ENCODE measurements at places on chromosomes 12 and 14.

- DNase-seq: no peak
These were observed 52.7 kb downstream of the FBRSL1 start for GRCh38 chr12:132542661-132543060.

- DNase-seq: no peak
These were observed 125.6 kb upstream of the FGD4 start for GRCh38 chr12:32273712-32274111.

- DNase-seq: no peak
These were observed 68.0 kb downstream of the RNF34 start for GRCh38 chr12:121467638-121468498.

- DNase-seq: no peak
These were observed 189.3 kb downstream of the DACT1 start for GRCh38 chr14:58826845-58827686.

DNA sequence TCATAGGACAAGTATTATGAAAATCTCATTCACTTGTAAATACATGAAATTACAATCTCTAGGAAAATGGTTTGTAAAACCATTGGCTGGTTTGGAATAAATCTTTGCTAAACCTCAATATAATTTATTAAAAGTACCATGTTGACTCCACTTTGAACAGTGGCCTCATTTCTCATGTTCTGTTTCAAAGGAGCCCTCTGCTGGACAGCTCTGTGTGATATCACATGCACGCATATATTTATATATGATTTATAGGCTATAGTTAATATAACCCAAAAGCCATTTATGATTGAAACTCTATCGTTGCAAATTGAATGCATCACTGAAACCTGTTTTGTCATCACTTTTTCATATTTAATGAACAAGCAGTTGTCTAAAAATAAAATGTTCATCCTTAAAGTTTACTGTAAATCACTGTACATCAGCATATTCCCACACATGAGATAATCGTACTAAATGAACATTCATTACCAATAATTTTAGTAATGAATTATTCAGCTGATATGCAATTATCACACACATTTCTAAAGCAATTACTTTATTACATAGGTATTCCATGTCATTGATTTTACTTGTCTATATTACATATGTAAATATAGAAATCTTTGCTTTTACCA lies 493.8 kb downstream of the NPAS3 start:
- DNase-seq: no peak

DNA sequence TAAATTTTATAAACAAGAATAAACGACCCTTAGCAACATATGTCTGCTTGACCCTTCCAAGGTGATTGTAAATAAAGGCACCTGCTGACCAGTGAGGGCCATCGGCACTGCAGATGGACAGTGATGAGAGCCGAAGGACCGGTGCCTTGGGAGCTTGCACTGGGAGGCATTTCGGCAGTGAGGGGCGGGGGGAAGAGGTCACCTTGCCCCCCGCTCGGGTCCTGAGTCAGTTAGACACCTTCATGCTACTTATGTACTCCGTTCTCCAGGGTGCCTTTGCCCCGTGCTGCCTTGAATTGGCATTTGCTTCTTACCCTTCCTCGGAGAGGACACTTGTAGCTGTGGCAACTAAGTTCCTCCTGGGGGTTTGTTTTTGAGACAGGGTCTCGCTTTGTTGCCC lies 23.0 kb downstream of the MMAB start:
- DNase-seq: no peak

- DNase-seq: no peak
These were observed 12.9 kb upstream of the NEMF start for GRCh38 chr14:49865431-49865859.

DNA sequence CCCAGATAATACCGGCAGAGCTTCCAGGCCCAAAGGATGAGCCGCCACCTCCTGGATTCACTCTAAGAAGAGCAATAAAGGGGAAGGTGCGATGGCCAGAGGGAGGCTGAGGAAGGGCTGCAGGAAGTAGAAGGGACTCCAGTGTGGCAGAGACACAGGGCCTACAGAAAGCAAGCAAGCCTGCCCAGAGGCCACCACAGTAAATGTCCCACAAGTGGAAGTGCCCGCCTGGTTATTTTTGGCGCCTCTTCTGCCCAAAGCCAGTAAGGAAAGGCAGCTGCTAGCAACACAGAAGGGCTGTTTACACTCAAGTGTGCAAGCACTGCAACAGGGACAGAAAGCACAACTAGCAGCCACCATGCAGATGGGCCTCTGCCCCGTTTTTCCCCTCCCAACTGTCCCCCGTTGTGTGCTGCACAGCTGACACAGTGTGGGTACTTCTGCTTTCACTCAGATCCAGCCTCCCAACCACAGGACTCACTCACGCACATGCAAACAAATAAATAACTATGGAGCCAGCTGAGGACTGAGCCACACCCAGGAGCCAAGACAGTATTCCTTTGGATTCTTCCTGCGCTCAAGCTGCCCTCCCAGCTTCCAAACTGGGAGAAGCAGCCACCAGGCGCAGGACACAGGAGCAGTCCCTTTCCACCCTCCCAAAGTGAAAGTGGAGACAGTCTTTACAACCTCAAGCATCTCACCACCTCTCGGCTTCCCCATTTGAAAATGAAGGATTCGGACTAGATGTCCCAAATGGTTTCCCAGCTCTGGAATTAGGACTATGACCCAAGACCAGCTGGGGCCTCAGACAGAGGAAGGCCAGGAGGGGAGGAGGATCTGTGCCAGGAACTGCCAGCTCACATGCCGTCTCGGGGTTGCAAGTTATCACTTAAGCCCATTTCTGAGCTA lies 40.0 kb upstream of the PNMA1 start:
- DNase-seq: no peak

GRCh38 chr14:54658836-54659235 lies 91.9 kb downstream of the SAMD4A start:
- no peak for DNase-seq

- no peak for DNase-seq
These were observed 18.5 kb downstream of the TESC start for GRCh38 chr12:117080661-117081144.

DNA sequence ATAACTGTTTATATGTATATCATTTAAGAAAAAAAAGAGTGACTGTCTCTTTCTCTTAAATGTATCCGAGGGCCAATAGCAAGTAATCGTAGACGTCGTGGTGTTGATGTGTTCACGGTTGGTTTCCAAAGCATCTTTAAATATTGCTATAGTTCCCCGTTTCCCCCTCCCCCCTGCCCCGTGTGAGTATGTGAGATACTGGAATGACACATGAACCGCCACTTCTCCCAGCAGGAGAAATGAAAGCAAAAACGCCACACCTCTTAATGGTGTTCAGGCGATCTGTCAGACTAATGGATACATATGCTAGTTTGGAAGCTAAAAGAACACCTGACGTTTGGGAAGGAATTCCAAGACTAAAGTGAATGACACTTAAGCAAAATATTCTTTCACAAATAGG lies 258.3 kb downstream of the FOXN3 start:
- DNase-seq: no peak

GRCh38 chr14:82313889-82314288 lies 780.2 kb upstream of the SEL1L start:
- no peak for DNase-seq

GRCh38 chr14:67857778-67858350 lies 38.3 kb downstream of the RAD51B start:
- no peak for DNase-seq

- no peak for DNase-seq
These were observed 19.2 kb upstream of the MLXIP start for GRCh38 chr12:122059203-122059960.

DNA sequence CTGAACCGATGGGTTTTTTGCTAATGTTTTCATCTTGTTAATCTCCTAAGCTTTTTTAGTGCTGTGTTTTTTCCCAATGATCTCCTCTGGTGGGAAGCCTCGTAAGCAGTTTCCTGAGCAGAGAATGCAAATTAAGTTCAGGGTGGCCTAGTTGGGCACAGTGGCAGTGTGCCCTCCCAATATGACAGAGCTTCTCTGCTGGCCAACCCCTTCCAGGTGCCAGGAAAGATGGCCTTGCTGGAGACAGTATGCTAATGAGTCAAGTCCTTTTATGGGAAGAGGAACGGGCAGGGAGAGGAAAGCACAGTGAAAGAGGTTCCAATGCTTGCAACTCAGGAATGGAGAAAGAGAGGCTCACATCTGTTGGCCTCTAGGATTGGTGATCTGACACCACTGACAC lies 115.8 kb downstream of the GCH1 start:
- no peak for DNase-seq

- DNase-seq: no peak
These were observed 192.4 kb downstream of the FUT8 start for GRCh38 chr14:65604936-65605335.

DNA sequence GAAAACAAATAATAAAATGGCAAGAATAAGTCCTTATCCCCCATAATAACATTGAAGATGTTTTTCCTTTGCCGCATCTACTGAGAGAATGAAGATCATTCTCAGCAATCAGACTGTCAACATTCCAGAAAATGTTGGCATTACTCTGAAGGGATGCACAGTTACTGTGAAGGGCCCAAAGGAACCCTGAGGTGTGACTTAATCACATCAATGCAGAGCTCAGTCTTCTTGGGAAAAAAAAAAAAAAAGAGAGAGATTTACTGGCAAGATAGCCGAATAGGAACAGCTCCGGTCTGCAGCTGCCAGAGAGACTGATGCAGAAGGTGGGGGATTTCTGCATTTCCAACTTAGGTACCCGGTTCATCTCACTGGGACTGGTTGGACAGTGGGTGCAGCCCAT lies 41.3 kb upstream of the OR6J1 start:
- DNase-seq: no peak

DNA sequence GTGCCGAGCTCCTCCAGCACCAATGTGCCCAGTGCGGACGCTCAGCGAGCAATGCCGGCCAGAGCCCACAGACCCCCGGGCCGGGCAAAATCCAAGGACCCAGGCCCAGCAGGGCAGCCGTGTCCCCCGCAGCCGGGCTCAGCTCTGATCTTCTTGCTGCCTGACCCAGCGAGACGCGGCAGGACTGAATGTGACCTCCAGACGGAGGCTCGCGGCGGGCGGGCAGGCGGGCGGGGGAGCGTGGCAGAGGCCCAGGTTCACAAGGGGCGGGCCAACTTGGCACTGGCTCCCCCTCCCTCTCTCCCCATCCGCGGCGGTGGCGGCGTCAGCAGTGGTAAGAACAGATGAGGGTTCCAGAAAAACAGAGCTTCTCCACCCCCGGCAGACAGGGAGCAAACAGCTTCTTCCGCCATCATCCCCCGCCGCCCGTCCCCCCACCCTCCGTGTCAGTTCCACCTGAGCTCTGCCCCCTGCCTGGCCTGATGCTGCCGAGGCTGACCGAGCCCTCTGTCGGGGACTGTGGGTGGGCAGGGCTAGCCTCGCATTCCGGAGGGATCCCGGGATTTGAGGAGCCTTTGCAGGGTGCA lies 94.3 kb downstream of the RFLNA start:
- no peak for DNase-seq

GRCh38 chr12:29614694-29615325 lies 117.3 kb upstream of the OVCH1 start:
- no peak for DNase-seq

DNA sequence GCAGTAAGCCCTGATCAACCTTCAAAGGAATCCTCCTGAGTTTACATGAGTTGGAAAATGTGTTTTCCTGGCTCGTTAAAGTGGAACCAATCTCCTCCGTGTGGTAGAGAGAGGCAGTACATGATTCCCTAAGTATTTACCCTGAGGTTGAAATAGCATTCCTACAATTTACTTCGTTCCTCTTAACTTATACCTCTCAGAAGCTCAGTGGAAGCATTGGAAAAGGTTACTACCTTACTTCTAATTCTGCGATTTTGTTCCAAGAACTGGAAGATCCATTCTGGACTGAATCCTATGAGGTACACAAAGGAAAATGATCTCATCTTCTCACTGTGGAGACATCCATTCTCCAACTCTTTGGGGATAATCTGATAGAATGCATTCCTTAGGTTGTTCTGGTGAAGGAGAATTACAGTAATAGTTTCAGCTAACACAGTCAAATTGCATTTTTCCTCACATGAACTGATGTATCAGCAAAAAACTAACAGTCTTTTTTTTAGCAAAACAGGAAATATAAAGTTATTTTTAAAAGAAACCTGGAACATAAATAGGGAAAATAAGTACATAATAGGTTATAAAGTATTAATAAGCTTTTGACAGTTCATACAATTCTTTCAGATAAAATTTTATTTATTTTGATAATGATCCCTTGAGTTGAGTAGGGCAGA lies 475.6 kb downstream of the PDZRN4 start:
- DNase-seq: no peak

GRCh38 chr12:120015313-120015712 lies 26.3 kb downstream of the BICDL1 start:
- no peak for DNase-seq

DNA sequence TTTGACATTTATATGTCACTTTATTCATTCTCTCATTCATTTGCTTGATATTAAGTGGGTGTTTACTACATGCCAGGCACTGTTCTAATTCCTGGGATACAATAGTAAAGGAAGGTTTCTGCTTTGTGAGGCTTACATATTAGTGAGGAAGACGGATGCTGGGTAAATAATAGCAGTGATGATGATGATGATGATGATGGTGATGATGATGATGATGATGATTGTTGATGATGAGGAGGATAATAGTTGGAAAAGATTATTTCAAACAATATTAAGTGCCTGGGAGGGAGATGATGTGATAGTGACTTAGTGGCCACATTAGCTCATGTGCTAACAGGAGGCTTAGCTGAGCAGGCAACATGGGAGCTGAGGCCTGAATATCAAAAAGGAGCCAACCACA lies 19.3 kb upstream of the TMEM233 start:
- DNase-seq: no peak

GRCh38 chr14:90721619-90722305 lies 94.5 kb downstream of the TTC7B start:
- DNase-seq: no peak

- DNase-seq: peak; percentile 70
These were observed 90.5 kb upstream of the TMPO start for GRCh38 chr12:98424726-98425401.

- no peak for DNase-seq
These were observed 251.0 kb upstream of the SFSWAP start for GRCh38 chr12:131459773-131460365.

DNA sequence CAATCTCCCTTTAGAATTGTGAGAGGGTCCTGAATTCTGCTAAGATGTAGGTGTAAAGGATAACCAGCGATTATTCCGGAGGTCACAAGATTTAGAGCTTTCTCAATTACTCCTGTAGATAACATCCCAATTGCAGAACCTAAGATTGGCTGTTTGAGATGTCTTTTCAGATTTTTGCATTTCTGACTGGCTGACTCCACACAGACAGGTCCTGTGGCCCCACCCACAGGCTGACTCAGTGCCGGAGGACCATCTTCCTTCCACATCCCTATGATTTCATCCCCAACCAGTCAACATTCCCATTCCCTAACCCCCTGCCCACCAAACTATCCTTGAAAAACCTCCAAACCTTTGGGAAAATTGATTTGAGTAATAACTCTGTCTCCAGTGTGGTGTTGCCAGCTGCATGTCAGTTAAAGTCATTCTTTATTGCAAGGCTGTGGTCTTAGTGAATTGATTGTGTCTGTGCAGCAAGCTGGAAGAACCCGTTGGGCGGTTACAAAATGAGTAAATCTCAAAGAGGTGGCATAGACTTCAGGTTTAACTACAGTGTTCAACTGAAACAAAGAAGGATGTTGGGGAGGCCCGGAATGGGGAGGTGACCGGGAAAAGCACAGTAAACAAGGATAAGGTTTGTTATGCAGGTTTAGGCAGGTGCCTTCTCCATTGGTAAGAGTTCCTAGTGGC lies 10.6 kb downstream of the FNTB start:
- DNase-seq: no peak
